ENCODE measurements at places on chromosomes 7 and 10. TPM values are rescaled to one million over a fixed set of nuclear protein-coding genes. Genes with fewer than 3 reads are reported as not detected.

The ASZ1 gene
- polyA plus RNA-seq, result not detected

The SPDYE8 gene
- 1.1 TPM for polyA plus RNA-seq

The IL2RA gene
- polyA plus RNA-seq, result 0.05 TPM

The CRTAC1 gene
- polyA plus RNA-seq, result 24.7 TPM

The SORBS1 gene
- polyA plus RNA-seq, result 41.7 TPM

The LARP4B gene
- 51.3 TPM for polyA plus RNA-seq

Data from left kidney (tissue), 8 donors.